ENCODE measurements at places on chromosomes 16 and 17.
A peak's percentile ranks its signal among the peaks of the same experiment; 100 is the strongest.

GRCh38 chr16:1122398-1122765, 26.3 kb upstream of the C1QTNF8 start:
- no peak for DNase-seq

- no peak for DNase-seq
Observed at GRCh38 chr17:50768346-50768761, 1.0 kb upstream of the ANKRD40CL start.

- DNase-seq = no peak
Observed at GRCh38 chr17:66412857-66413558, 110.6 kb downstream of the PRKCA start.

DNA sequence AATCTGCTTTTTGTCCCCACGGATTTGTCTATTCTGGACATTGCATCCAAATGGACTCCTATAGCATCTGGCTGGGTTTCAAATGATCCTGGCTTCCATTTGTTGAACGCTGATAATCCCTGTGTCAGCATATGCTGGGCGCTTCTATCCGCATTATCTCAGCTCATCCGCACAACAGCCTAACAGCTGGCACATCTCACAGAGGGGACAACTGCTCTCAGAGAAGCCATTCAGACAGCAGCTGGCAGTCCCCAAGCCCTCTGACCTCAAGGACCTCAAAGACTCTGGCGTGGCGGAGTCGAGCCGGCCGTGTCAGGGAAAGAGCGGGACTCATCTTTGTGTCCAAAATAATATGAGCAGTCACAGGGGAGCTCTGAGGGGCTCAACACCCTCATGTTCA, 82.3 kb downstream of the NT5M start:
- DNase-seq = no peak

- no peak for DNase-seq
Observed at GRCh38 chr17:4467287-4467686, 31.4 kb upstream of the SPNS2 start.

- peak; percentile 67 for DNase-seq
Observed at GRCh38 chr16:19771796-19772195, 53.7 kb downstream of the IQCK start.

DNA sequence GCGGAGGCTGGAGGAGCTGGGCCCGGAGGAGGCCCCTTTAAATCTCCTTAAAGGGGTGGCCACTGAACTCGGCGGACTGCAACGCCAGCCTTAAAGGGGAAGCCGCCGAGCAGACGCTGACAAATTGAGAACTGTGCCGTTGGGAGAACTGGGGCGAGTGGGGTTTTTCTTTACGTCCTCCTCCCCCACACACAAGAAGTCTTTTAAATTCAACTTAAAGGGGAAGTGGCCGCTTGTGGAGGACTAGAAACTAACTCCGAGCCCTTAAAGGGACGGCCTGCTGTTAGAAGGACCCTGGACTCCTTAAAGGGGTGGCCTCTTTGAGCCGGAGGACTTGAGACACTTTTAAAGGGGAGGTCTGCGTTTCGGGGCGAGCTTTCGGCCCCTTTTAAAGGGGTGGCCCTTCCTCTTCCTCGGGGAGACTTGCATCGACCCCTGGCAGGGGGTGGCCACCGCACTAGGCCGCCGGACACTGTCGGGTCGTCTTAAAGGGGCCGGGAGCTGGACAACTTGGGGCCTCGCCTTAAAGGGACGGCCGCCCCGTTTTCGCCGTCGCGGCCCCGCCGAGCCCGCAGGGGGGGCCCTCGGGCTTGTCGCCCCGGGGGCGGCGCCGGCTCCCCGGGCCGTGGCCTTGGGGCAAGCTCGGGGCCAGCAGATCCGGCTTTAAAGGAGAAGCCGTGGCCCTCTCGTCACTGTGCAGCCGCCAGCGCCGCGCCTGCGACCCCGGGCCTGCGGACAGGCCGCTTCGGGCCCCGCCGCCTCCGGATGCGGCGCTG, 688 bp downstream of the FBRS start:
- peak; percentile 94 for DNase-seq
